ENCODE measurements at places on chromosomes 1 and 21.

DNA sequence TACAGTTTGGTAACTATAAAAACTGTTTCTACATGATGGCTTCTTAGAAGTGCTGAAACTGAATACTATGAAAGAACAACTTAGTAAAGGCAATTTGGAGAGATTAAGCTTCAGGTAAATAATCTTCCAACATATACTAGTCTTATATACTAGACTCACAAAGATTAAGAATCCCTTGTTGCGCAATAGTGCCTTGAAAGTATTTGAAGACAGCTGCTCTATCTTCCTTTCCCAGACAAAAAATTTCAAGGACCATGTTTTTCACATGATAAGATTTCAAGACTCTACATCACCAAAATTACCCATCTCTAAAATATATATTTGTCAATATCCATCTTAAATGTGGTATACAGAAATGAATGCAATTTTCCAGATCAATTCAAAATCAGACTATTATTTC is 37.7 kb upstream of the ASPM start:
- DNase-seq = no peak

GRCh38 chr21:44972821-44973220 is 33.0 kb downstream of the SLX9 start:
- DNase-seq = no peak

DNA sequence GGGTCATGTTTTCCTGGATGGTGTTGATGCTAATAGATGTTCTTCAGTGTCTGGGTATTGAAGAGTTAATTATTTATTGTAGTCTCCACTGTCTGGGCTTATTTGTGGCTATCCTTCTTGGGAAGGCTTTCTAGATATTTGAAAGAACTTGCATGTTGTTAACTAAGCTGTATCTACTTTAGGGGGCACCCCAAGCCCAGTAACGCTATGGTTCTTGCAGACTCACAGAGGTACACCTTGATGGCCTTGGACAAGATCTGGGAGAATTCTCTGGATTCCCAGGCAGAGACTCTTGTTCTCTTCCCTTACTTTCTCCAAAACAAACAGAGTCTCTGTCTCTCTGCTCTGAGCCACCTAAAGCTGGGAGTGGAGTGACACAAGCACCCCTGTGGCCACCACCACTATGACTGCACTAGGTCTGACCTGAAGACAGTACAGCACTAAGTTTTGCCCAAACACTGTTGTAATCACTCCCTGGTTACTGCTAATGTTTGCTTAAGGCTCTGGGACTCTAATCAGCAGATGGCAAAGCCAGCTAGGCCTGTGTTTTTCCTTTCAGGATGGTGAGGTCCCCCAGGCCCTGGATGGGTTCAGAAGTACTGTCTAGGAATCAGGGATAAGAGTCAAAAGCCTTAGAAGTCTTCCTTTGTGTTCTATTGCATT is 76.5 kb upstream of the C1orf21 start:
- DNase-seq = no peak

DNA sequence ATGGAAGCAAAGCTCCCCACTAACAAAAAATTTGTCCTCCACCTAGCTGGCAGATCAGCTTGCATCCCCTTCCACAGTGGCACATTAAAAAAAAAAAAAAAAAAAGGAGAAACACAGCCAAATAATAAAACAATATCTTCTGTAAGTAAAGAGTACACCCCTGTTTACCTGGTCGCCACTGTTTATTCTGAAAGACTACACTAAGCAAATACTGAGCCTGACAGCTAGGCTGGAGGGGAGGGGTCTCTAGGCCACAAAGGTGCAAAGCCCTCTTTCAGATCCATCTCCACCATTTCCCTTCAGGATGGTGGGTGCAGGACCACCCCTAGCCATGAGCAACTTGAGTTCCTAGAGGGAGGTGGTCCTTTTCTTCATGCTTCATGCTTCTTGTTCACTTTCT is 22.8 kb upstream of the SLC45A3 start:
- no peak for DNase-seq

DNA sequence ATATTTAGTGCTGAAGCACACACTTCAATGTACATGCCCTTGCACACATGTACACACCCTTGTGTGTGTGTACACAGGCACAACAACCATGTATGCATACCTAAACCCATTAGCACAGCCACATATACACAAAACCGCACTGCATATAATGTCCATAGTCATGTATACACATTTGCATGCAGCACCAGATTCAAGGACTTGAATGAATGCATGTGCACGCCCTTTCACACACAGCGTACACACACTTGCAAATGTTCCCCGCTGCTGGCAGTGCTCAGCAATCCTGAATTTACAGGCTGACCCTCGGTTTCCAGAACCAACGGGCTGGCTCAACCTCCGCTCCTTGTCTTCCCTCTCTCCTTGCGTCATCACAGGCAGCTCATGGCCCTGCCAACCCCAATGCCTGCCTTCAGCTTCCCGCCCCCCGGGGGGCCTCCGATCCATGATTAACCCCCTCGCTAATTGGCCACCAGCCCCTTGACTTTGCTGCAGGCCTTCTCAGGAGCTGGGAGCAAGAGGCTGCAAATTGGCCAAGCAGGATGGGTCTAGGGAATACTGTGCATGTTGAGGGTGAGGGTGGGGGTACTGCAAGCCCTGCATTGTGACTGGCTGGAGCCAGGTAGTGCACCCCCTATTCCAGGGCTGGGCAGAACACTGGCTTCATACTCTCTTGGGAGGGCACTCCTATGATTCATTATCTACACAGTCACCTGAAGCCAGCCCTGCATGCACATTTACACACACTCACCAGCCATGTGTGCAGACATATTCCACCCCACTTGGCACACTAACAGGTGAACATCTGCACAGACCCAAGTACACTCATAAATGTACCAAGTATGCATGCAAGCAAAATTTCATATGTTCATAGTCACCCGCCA is 7.9 kb downstream of the GPR3 start:
- DNase-seq = no peak

- DNase-seq = no peak
Measured at GRCh38 chr1:5617546-5617945, 374.7 kb downstream of the NPHP4 start.

DNA sequence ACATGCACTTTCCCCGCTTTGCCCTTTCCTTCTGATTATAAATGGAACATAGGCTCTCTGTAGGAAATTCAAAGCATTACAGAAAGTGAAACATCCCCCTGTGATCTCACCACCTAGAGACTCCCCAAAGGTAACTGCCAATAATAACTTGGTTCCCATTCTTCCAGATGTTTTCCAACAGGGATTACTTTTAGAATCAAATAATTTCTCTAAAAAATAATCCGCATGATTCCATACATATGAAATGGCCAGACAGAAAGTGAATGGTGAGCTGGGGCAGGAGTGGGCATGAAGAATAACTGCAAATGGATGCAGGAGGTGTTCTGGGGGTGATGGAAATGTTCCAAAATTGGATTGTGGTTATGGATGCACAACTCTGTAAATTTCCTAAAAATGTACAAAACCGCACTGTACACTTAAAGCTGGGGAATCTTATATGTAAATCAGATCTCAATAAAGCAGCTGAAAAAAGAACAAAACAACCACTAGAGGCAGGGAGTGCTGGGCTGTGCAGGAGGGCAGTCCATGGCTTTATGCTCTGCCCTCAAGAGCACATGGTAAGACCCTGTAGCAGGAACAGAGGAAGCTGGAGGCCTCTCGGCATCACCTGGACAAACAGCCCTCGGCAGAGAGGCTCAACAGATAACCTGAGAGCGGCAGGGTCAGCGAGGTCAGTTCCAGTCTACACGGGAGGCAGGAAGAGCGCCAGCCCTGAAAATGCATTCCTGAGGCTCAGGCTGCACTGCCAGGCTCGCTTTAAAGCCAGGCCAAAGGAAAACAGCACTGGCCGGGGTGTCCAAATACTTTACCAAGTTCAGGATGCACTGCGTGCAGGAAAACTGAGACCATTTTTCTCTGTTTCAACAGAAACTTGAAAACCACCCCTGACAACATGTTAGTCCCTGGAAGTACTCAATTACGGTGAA is 39.7 kb downstream of the CAPZB start:
- DNase-seq = no peak

GRCh38 chr1:225754940-225755641 is 22.5 kb upstream of the SRP9 start:
- no peak for DNase-seq

GRCh38 chr1:234938135-234938534 is 190.5 kb downstream of the TOMM20 start:
- DNase-seq = no peak

- DNase-seq = no peak
Measured at GRCh38 chr1:89291276-89291675, 18.6 kb upstream of the GBP5 start.

DNA sequence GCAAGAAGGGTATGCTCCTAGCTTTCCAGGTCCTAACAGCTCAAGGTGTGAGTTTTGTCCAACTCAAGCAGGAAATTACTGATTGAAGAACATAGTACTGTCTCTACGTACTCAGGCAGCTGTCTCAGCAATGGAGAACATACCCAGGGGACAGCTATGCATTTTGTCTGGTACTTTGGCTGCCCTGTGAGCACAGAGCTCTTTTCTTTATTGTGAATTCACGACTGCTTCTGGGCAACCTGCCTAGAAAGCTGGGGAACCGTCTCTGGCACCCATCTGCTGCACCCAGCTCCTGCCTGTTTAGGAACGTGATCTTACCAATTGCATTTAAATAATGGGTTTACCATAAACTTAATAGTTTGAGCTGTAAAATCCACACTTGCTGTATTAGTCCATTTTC is 258.1 kb downstream of the HHAT start:
- no peak for DNase-seq

DNA sequence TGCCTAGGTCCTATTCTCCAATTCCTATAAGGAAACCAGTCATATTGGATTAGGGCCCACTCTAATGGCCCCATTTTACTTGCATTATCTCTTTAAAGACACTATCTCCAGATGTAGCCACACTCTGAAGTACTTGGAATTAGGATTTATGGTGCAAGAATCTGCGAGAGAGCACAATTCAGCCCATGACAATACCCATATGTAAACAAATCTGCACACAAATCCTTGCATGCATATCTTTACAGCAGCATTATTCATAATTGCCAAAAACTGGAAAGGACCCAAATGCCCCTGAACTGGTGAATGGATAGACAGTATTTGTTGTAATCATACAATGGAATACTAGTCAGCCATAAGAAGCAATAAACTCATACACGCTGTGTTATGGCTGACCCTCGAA is 229.8 kb upstream of the ADAMTS5 start:
- DNase-seq = no peak

- no peak for DNase-seq
Measured at GRCh38 chr1:21523297-21523813, 14.1 kb downstream of the ALPL start.

- no peak for DNase-seq
Measured at GRCh38 chr1:108000184-108000583, 35.2 kb upstream of the VAV3 start.

DNA sequence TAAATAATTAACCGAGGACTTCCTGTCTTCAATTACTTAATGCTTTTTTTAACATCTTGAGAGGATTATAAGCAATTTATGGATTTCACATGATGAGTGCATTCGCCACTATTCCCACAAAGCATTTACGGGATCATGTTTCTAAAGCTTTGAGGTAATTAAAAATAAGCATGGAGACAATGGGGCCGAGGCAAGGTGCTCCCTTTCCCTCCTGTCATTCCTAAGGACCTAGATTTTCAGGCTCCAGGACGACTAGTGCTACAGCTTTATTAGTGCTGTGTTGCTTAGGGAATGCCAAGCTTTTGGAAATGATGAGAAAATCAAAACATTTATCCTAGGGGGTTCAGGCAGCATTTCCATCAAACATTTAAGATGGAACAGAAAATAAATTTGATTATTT is 209.2 kb downstream of the KCTD3 start:
- no peak for DNase-seq

- no peak for DNase-seq
Measured at GRCh38 chr1:162206749-162207635, 137.5 kb downstream of the NOS1AP start.

GRCh38 chr1:104718752-104719151 is 969.1 kb downstream of the AMY1C start:
- no peak for DNase-seq

DNA sequence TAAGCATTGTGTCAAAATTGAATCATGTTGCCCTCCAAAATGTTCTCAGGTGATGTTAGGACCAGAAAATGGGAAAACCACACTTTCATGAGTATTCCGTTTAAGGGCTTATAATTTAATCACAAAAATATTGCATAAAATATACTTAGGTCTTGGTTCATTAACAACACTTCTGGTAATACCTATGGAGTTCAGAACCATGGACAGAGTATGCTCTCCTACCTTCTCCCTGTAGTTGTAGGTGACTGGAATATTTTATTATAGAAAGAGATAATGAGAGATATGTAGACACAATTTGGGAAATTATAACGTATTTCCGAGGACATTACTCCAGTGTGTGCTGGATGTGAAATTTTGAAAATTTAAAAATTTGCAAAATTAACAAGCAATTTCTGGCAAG is 232.5 kb downstream of the NCAM2 start:
- DNase-seq = no peak

DNA sequence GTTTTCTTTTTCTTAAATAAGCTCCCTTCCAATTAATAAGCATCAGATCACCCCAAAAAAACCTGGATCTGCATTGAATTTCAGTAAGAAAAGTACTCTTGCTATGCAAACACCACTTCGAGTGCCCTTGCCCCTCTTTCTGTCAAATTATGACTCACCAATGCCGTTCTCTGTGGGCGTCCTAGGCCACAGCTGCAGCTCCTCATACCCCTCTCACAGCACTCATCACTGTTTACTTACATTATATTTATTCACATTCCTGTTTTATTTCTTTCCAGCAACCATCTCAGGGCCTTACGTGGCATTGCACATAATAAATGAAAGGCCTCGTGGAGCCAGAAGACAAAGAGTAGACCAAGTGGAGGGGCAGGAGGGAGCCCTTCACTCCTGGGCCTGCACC is 99.1 kb upstream of the CTTNBP2NL start:
- DNase-seq = no peak

- DNase-seq = no peak
Measured at GRCh38 chr1:234515821-234516241, 36.9 kb upstream of the TARBP1 start.

- DNase-seq = peak; percentile 5
Measured at GRCh38 chr1:184513966-184514365, 127.1 kb downstream of the C1orf21 start.

DNA sequence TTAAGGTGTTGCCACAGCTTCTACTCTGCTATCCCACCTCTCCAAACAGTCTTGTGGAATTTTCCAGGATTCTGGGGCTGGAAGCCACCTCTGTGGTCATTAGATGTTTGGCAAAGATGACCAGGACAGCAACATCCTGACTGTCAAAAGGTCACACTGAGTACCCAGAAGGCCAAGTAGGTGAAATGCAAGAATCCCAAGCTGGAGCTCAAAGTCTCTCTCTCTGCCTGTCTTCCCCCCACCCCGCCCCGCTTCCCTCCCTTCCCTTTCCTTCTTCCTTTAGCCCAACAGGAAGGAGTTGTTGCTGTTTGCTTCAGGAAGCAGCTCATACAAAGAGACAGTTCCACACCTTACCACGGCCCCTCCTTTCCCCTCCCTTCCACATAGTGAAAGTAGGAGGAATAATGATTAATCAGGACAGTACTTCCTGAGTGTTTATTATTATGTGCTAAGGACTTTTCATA is 75.6 kb upstream of the SLC2A1 start:
- no peak for DNase-seq

Measured in HS-27A (cell line).